NCI-H2171 (cell line): ENCODE measurements at places on chromosomes 6 and 20.
A peak's percentile ranks its signal among the peaks of the same experiment; 100 is the strongest.

DNA sequence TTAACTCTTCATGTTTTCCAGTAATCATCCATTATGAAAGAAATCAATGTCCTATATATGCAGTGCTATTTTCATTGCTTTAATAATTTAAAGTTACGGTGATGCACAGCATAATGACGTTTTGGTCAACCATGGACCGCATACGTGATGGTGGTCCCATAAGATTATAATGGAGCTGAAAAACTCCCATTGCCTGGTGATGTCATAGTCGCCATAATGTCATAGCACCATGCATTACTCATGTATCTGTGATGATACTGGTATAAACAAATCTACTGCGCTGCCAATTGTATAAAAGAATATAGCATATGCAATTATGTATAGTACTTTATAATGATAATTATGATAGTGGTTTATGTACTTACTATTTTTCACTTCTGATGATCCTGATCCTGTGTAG, 42.3 kb upstream of the ALDH8A1 start:
- DNase-seq = no peak

DNA sequence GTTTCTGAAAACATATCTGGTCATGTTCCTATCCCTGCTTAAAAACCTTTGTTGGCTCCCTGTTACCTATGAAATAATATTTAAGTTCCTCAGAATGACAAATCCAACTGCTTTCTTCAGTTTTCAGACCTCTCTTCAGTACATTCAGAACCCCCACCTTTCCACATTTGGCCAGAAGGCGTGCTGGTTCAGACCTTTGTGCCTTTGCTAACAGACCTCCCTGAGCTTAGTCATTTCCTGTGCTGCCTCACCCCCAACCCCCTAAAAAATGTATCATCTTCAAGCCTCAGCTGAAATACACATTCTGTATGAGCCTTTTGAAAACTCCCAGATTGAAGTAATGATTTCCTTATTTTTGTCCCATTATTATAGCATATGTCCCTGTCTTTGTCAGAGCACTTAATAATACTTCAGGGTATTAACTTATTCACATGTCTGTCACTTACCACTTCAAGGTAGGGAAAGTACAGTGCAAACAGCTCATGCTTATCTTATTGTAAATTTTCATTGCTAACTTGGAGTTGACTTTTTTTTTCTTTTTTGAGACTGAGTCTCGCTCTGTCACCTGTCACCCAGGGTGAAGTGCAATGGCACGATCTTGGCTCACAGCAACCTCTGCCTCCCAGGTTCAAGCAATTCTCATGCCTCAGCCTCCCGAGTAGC, 19.7 kb downstream of the FAM217A start:
- DNase-seq = no peak

- DNase-seq = no peak
These were observed 36.5 kb upstream of the MPC1 start for GRCh38 chr6:166419286-166419685.

DNA sequence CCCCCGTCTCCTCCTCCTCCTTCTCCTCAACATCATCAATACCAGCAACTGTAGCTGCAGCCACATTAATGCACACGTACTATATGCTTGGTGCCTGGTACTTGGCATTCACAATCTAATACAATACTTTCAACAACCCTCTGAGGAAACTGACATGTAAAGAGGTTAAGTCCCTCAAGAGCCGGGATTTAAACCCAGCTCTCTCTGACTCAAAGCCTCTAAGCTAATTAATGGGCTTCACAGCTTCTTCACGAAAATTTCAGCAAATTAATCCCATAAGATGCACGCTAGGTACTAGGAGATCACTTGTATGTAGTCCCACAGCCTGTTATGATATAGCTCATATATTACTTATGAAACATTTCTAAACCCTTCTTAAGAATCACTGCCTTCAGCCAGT, 73.1 kb upstream of the IPCEF1 start:
- DNase-seq = no peak

- peak; percentile 66 for DNase-seq
These were observed 577 bp upstream of the SLC24A3 start for GRCh38 chr20:19211661-19212468.

GRCh38 chr6:17910189-17910588, 77.2 kb downstream of the KIF13A start:
- no peak for DNase-seq

DNA sequence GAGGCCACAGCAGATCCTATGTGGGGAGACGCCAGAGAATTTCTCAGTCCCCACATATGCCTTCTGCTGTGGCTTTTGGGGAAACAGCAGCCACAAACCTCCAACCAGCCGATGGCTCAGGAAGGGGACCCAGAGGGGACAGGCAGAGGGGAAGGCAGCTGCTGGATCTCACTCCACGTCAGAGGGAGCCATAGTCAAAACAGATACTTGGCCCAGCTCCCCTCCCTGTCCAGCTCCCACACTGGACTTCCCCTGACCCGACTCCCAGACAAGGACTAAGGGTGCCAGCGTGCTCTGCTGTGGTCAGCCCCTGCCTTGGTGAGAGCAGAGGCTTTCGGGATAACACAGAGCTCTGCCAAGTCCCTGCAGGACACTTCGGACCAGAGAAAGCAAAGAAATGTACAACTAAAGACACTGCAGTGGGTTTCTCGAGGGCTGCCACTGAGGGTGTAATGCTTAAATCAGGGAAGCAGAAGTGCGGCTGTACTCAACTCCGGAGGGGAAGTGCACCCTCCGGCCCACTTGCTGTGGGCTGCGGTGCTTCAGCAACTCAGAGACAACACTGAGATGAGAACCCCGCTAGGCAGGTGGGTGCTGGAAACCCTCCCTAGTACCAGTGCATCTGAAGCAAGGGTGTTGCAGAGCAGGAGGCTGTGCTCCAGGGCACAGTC, 47.2 kb downstream of the RRBP1 start:
- no peak for DNase-seq

- peak; percentile 61 for DNase-seq
These were observed 639.6 kb downstream of the EPHA7 start for GRCh38 chr6:92779746-92780145.

DNA sequence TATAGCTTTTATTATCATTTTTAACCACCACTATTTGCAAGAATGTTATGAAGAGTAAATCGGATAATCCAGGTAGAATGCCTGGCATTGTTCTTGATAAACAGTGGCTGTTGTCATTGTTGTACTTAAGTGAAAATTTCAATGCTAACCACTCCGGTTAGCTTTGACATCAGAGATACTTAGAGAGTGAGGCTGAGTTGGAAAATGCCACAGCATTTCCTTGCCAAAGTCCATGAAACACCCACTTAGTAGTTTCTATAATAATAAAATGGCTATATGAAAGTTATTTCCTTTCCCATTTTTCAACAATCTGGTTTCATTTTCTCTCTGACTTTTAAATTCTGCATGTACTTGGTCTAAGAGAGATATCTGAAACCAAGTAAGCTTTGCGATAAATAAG, 132.0 kb downstream of the CDK19 start:
- DNase-seq = no peak

DNA sequence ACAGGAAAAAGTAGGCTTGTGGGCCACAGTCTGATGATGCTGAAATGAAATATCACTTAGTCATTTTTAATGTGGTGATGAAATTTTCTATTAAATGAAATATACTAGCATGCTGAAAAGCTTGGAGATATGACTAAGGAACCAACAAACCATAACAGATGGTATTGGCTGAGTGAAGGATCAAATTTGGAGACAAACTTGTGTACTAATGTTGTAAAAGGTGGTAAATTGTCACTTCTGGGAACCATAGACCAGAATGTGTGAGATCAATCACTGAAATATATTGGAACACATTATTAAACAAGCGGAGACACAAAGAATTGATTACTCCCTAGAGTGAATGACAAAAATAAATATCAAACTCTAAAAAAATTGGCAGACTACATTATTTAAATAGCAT, 232.4 kb downstream of the DOK5 start:
- no peak for DNase-seq

GRCh38 chr6:1482381-1483166, 93.2 kb downstream of the FOXF2 start:
- DNase-seq = no peak

GRCh38 chr6:52420668-52421358, 671 bp downstream of the EFHC1 start:
- peak; percentile 75 for DNase-seq

DNA sequence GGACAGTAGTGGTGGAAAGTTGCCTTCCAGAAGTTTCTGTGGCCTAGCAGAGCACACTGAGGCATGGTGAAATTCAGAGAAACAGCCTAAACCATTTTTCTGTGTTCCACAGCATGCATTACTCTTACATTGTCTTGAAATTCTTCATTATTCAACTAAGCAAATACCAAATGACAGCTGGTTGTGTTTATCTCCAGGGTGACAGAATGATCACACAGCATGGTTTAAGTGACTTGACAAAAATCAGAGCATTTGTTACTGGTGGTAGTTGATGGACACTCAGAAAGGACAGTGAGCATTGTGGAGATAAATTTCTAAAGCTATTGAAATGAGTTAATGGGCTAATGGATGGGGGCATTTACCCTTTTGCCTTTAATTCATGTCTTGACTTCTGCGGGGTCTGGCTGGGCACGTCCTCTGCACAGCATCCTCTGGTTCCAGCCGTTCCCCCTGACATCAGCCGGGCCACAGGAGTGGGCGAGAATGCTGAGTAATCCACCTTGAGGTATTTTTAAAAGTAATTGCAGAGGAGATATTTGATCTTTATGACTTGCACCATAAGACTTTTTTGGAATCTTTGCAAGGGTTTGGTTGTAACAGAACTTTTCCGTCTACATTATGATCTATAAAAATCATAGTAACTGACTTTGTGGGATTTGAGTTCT, 78.9 kb upstream of the SCP2D1 start:
- no peak for DNase-seq

- DNase-seq = no peak
These were observed 36.4 kb downstream of the GSTA4 start for GRCh38 chr6:52958546-52959255.

DNA sequence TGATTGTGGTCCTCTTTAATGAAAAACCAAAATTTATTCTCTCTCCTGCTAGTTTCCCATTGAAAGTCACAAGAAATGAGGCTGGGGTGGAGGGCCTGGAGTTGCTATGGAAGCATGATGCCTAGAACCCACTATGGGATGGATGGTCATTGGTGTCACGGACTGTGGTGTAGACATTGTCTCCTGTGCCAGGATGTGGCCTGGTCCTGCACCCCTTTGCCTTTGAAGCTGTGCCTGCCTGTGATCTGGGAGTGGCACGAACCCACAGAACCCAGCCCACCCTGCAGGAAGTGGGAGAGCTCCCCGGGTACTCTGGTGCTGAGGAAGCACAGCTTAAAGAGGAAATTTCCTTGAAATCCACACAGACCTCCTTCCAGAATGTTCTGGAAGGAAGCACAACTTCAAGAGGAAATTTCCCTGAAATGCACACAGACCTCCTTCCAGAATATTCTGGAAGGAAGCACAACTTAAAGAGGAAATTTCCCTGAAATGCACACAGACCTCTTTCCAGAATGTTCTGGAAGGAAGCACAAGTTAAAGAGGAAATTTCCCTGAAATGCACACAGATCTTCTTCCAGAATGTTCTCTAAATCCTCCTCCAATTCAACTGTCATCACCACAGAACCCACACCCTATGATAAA, 105.6 kb downstream of the CDH26 start:
- no peak for DNase-seq

DNA sequence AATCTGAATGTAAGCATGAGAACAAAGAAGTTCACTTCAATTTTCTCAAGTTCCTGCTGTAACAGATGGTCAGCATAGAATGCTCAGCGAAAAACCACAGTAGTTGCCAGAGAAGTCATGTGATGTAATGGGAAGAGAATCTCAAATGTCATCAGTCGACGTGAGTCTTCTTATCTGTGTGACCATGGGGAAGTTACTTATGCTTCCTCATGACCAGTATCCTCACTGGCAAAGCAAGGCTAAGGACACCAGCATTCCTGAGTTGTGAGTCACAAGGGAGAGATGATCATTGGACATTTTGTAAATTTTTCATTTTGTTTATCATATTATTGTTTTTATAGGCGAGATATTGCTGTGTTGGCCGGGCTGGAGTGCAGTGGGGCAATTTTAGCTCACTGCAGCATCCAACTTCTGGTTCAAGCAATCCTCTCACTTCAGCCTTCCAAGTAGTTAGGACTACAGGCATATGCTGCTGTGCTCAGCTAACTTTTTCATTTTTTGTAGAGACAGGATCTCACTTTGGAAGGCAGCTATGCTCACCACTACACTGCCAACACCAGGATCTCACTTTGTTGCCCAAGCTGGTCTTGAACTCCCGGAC, 21.9 kb downstream of the SGK1 start:
- peak; percentile 56 for DNase-seq

GRCh38 chr6:142550310-142551063, 248.7 kb downstream of the ADGRG6 start:
- DNase-seq = no peak
